ENCODE measurements at places on chromosomes 3 and 15.

DNA sequence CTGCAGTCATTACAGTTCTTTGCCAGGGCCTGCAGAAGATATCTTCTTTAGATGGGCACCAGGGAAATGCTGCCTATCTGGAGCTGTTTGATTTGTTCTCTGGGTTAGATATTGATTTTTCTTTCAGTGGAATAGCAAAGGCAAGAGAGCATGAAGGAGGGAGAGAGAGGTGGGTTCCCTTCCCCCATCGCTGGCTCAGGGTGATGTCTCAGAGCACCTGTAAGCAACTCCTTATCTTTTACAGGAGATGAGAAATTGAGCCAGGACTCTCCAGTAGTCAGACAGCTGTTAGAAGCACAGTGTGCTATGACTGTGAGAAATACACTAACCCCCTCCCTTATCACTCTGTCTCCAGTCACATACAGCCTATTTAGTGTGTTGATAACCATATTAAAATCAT lies 89.3 kb upstream of the SLC24A5 start:
- DNase-seq: no peak

DNA sequence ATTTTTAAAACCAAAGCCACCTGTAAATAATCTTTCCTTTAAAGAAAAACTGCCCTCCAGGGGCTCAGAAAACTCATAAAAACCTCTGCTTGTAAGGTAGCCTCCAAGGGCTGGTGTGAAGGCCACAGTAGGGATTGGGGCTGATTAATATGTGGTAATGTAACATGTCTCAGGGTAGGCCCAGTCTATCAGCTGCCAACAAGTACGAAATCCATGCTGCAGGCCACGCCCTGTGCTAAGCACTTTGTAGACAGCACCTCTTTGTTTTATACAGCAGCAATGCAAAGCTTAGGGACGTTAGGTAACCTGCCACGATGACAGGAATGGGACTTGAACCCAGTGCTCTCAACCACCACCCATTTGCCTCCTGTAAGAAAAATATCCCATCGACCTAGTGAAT lies 65.6 kb upstream of the PRICKLE2 start:
- DNase-seq: no peak

DNA sequence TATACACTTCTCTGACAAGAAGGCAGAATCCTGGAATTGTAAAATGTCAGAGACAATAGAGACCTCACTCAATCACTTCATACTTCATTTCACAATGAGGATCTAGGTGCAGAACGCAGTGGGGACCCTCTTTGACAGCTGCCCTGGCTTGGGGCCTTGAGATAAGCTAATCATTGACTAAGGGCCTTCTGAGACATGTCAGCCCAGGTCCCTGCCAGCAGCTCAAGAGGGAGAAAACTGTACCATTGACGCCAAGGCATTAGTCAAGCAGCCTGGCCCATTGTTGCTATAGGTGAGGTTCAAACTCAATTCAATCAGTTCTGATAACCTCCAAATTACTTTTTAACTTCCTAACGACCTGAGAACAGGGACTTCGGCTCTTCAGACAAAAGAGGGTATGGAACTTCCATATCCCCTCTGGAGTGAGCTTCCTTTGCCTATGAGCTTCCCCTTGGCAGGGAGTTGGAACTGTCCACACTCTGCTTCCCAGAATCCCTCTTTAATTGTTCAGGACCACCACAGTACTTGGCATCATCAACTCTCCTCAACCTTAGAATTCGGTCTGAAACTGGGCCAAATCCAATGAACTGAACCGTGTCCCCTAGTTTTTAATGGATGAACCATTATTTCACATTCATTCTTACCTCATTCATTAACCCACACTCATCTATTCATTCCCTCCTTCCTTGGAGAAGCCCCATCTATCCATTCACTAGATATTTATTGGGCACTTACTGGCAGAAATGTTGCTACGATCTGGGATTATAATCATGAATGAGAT lies 1.5 kb upstream of the CYP8B1 start:
- DNase-seq: no peak

DNA sequence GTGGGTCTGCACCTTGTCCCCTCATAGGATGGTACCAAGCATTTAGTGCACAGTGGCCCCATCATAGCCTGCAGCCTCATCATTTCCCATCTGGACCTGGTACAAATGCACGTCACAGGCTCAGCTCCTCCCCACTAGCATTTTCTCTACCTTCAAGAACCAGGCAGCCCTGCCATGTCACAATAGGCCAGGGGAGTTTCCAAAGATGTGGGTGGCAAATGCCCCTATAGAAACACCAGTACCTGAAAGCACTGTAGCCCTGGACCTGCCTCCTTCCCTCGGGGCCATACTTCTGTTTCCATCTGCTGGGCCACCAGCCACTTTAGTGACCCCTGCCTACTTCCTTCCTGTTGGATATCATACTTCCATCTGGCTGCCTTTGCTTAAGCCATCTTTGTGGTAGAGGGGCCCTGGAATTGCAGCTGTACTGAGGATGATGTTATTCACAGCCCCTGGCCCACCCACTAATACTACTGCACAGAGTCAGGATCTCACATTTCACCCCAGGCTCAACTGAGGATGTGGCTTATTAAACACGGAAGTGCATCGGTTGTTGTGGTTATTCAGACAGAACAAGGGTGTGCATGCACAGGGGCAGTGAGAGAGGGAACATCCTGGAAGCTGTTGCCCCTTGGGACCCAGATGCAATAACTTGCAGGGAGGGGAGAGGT lies 3.8 kb downstream of the TCTA start:
- no peak for DNase-seq

- no peak for DNase-seq
Measured at GRCh38 chr3:69343875-69344274, 42.0 kb downstream of the FRMD4B start.

- no peak for DNase-seq
Measured at GRCh38 chr3:178672275-178672674, 136.0 kb downstream of the KCNMB2 start.

- DNase-seq: no peak
Measured at GRCh38 chr3:26105261-26105660, 315.4 kb downstream of the OXSM start.

DNA sequence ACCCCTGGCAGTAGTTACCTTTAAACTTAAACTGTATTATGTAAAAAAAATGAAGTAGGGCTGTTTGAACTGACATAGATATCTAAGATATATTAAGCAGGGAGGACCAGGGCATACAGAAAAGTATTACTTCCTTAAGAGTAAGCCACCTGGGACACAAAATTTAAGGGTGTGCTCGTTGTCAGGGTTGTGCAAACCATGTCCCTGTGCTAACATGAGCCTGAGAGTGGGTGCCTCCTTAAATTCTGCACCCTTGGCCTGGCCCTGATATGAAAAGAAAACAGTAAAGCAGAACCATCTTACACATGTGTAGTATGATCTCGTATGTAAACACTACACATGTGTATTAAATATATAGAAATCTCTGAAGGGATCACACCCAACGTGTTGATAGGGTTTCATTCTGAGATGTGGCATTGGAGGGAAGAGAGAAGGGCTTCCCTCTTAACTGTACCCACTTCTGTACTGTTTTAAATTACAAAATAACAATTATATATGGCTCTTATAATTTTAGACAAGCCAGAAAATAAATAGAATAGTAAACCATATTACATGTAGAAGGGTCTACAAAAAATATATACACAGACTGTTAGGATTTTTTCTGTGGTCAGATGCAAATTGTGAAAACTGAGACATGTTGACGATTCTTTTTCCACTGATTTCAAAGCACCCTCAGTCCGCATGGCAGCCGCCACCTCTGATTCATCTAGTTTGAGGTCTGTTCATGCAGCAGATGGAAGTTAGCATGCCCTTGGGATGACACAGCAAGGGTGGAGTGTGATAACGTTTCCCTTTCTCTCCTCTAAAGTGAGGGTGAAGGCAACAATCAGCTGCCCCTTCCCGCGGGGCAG lies 400.8 kb upstream of the PROK2 start:
- DNase-seq: no peak

DNA sequence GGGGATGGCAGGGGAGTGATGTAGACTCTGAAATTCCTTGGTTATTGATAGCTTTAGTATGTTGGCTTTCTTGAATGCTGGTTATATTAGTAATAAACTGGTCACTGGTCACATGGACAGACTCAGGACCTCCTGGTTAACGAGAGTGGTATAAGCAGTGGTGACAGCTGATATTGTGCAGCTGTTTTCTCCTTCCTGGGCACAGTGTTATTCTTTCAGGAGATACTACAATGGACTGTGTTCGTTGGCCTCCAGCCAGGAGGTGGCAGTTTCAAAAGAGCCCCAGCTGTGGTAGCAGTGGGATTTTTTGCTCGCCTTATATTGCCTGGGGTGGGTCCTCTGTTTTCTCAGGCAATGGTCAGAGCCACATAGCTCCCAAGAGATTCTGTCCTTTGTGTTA lies 181.6 kb upstream of the RBMS3 start:
- DNase-seq: no peak

GRCh38 chr3:101817992-101818391 lies 31.3 kb upstream of the NFKBIZ start:
- no peak for DNase-seq

DNA sequence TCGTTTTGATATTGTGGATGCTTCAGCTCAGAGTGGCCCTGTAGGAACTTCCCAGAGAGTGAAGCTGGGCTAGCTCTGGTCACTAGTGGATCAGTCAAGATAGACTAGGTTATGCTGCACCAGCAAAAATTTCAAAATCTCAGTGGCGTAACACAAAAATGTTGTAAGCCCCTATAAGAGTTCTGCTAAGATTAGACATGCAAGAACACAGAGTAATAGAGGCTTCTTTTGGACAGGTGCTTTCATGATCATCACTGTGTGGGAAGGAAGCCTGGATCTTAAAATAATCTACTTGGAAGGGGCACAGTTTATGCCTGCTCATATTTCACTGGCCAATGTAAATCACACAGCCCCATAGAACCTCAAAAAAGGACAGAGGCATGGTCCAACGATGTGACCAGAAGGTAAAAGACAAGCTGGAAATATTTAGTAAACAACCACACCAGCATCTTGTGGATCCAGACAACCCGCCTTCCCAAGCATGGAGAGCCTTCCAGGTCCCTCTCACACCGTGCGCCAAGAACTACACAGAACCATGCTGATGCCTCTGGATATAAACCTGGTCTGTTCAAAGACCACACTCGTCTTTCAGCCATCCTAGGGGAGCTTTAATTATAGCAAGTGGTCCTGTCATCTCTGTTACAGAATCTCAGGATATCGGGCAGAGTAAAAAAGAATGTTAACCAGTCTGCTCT lies 554.3 kb downstream of the EPHB1 start:
- DNase-seq: no peak

DNA sequence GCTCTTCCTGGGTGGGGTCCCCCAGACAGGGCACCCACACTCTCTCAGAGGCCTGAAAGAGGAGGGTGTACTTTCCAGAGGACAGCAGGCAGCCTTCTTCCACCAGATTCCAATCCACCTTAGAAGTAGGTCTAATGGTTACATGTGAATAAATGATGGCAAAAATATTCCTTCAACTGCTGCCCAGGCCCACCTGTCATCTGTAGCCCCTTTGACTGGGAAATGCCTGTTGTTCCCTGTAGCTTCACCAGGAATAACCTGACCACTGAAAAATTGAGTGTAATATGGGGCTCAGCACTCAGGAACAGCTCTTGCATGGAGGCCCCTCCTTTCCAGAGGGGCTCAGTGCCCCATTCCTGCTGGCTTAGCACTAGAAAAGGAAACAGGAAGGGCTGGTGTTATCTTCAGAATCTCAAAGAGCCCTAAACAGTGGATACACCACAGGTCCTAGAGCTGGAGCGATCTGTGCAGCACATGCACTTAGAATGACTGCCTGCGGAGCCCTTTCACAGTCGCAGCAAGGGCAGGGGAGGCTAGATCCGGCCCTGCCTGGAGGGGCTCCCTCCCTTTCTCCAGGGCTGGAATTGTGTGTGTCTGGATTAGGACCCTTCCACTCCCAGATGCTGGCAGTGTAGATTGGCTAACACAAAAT lies 32.1 kb downstream of the SLC22A14 start:
- no peak for DNase-seq

GRCh38 chr15:64843991-64844390 lies 2.3 kb downstream of the PLEKHO2 start:
- no peak for DNase-seq

DNA sequence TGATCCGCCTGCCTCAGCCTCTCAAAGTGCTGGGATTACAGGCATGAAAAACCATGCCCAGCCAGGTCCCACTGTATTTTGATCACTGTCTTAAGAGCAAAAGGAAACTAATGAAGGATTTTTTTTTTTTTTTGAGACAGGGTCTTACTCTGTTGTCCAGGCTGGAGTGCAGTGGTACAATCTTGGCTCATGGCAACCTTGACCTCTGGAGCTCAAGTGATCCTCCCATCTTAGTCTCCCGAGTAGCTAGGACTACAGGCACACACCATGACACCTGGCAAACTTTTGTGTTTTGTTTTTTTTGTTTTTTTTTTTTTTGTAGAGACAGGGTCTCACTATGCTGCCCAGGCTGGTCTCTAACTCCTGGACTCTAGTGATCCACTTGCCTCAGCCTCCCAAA lies 6.4 kb downstream of the EMC3 start:
- DNase-seq: no peak

DNA sequence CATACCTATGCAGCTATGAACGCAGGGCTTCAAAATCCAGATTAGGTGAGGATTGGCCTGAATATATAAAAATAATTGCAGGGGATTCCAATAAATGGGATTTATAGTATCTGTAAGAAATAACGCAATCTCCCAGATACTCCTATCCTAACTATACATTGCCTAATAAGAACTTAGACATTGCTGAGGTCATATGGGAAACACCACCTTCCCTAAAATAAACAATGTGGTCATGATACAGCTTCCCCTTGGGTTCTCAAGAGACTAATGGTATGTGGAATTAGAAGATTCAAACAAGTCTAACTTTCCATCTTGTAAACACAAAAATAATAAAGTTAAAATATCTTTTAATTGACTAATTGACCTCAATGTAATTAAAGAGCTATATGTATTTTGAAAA lies 28.2 kb downstream of the UBE3A start:
- DNase-seq: no peak

DNA sequence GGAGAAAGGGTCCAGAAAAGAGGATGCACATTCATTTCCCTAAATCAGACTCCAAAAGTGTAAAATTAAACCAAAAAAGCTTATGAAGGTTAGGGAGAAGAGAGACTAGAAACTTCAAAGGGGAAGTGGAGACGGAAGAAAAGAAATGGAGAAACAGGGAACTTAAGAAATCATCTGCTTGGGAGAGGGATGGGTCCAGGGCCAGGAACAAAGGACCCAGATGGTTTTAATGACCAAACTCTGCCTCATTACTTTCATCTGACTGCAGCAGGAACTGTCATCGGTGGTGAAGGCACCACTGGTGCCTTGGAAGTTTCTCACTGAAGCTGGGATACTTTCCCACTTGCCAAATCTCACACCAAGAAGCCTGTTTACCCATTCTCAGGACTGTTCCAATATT lies 70.5 kb upstream of the SLC4A7 start:
- DNase-seq: no peak

GRCh38 chr3:44055951-44056350 lies 185.7 kb upstream of the TOPAZ1 start:
- DNase-seq: no peak

- DNase-seq: no peak
Measured at GRCh38 chr15:34233614-34234013, 8.8 kb downstream of the EMC4 start.

- DNase-seq: no peak
Measured at GRCh38 chr15:70410371-70410985, 312.8 kb upstream of the TLE3 start.

Measured in 8988T (cell line).